Activated CD4-positive, alpha-beta T cell treated with anti-CD3 and anti-CD28 coated beads, Interleukin-2, amount 50 U/mL, for 4 hours (primary cell): ENCODE measurements at places on chromosomes 1 and 21.
A peak's percentile ranks its signal among the peaks of the same experiment; 100 is the strongest.

- no peak for DNase-seq
These were observed 867 bp upstream of the TIMM17A start for GRCh38 chr1:201954263-201955008.

DNA sequence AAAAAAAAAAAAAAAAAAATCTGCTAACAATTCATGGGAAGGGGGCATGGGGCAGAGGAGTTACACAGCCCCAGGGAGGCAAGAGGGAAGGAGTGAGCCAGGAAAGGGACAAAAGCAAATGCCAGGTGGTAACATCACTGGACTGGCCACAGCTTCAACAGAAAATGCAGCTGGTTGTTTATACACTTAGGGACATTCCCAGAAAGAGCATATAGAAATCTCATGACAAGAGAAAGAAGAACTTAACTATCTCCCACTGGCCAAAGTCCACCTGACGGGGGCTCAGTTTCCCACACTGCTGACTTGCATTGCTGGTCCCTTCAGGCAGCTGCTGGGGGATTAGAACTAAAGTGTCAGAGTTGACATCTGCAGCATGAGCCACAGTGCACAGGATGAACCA lies 14.8 kb downstream of the IL12RB2 start:
- DNase-seq = no peak

DNA sequence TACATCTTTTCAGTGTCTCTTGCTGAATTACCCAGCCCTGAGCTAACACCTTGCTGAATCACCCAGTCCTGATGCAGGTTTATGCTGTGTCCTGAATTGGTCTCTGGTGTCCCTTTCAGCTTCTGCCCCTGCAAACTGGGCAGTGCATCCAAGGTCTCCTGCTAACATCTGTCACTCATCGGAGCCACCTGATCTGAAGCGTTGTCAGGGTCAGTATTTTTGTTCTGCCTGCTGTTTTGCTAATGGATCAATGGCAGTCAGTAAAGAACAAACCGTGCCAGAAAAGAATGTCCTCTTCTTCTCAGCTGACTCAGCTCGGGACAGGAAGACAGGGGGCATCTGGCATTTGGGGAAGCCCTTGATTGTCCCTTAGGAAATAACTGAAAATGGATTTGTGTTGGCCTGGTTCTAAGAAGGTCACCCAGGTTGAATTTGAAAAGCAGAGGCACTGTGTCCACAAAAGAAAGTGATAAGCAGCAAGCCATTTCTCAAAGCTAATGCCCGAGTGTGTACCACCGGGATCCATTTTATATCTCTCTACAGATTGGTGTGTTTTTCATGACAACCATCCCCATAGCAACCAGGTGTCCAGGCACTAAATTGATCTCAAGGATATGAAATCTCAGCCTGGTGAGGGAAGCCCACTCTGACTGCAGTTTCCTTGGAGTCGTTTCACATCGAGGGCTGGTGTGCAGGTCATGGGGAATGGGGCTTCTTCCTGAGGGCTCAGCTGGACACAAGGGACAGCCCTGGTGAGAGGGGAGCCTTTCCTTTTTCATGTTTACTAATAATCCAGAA lies 109.7 kb upstream of the IRF2BP2 start:
- DNase-seq = no peak

GRCh38 chr1:29532751-29533150 lies 296.4 kb downstream of the PTPRU start:
- no peak for DNase-seq

DNA sequence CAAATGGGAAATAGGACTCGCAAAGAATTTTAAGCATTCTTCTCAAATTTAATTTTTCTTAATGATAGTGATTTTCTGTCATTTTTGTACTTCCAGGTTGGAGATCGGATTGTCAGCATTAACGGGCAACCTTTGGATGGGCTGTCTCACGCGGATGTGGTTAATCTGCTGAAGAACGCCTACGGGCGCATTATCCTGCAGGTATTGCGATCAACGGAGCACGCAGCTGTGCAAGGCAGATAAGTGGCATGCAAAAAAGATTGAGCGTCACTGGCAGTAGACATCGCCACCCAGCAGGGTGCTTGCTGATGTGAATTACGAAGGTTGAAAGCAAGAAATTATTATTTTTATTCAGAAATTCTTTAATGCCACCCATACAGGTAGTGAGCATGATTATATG lies 65.9 kb upstream of the L1TD1 start:
- DNase-seq = no peak

DNA sequence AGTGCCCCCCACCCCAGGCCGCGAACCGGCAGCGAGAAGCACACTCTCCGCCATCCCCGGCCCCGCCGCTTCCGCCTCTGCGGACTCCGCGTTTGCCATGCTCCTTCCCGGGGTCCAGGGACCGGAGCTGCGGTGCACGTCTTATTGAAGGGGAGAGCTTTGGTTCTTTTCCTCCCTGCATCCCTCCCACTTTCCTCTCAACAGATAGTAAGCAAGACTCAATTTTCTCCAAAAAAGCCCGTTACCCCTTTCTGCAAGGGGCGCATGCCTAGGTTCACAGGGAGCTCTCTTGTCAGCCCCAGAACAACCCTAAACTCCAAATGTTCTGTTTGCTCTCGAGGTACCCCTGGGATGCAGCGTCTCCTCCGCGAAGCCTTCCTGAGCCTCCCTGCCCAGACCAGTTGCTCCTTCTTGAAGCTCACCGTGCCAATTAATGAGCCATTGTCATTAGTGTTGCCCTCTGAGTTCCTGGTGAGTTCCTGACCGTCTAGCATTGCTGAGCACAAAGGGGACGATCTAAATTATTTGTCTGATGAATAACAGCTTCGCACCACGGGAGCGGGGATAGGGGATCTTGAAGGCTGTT lies 8.1 kb downstream of the FOXD3 start:
- no peak for DNase-seq

DNA sequence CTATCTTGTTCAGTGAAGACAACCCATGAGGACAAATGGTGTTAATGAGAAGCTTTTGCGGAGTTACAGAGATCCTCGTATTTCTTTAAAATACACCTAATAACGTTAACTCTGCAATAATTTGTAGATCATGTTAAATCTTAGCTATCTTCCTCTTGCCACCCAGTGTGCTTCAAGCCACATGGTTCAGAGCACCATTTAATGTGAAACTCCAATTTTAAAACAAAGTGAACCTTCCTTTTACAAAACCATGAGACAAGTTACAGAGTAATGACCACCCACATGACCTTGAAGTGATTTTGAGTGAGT lies 1.7 kb upstream of the KCNE2 start:
- DNase-seq = no peak

- peak; percentile 48 for DNase-seq
These were observed 1.2 kb downstream of the PABPC4 start for GRCh38 chr1:39575191-39576015.

GRCh38 chr21:42310411-42311001 lies 4.7 kb downstream of the TFF3 start:
- DNase-seq = no peak

- DNase-seq = no peak
These were observed 94.7 kb downstream of the PLPP3 start for GRCh38 chr1:56484695-56485094.

DNA sequence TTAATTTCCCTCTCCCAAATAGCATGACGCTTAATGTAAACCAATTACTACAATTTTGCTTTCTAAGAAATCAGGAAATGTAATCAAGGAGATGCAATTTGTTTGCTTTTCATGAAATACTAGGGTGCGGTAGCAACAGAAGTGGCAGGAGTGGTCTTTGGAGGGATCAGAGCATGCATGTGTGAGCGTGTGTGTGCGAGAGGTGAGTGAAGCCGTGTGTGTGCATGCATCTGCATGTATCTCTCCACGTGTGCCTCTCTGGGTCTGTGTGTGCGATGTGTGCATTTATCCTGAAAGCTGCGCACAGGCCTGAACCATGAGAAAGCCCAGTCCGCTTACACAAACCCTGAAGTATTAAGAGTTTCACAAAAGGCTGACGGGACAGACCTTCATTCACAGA lies 249.8 kb upstream of the C1orf174 start:
- DNase-seq = no peak

- DNase-seq = no peak
These were observed 49.0 kb downstream of the MRPL37 start for GRCh38 chr1:54248966-54249365.

GRCh38 chr1:157984469-157984868 lies 9.0 kb upstream of the KIRREL1 start:
- DNase-seq = no peak

- no peak for DNase-seq
These were observed 70.9 kb upstream of the GREM2 start for GRCh38 chr1:240682859-240683242.

- DNase-seq = no peak
These were observed 3.3 kb upstream of the IRF2BP2 start for GRCh38 chr1:234613128-234613875.

DNA sequence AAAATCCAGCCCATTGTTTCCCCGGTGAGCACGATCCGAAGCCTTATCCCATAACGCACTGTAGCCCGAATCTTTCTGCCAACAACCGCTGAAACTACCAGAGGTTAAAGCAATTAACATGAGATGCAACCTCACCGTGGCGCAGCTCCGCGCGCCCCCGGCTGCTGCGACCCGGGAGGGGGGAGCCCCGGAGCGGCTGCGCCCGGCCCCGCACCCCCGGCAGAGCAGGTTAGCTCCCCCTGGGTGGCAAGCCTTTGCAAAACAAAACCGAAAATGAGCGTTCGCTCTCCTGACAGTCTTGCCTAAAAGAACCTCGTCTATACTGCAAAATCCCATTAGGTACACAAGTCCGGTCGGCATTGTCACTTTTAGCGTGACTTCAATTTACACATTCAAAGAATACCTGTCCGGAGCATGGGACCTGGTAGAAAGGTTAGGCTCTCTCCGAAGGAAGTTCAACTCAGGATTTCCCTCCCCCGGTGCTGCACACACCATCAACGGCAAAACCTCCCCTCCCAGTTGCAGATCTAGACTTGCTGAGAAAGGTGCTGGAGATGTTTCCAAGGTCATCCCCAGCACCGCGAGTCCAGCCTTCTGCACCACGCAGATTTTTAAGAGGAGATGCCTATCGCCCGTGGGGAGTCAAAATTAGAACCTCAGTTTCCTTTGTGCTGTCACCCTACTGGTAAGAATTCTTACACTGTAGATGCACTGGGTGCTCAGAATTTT lies 107.5 kb downstream of the ZNF281 start:
- peak; percentile 52 for DNase-seq

- no peak for DNase-seq
These were observed 192.4 kb downstream of the TGFBR3 start for GRCh38 chr1:91693557-91693956.
